ENCODE measurements at places on chromosomes 12 and 14.

DNA sequence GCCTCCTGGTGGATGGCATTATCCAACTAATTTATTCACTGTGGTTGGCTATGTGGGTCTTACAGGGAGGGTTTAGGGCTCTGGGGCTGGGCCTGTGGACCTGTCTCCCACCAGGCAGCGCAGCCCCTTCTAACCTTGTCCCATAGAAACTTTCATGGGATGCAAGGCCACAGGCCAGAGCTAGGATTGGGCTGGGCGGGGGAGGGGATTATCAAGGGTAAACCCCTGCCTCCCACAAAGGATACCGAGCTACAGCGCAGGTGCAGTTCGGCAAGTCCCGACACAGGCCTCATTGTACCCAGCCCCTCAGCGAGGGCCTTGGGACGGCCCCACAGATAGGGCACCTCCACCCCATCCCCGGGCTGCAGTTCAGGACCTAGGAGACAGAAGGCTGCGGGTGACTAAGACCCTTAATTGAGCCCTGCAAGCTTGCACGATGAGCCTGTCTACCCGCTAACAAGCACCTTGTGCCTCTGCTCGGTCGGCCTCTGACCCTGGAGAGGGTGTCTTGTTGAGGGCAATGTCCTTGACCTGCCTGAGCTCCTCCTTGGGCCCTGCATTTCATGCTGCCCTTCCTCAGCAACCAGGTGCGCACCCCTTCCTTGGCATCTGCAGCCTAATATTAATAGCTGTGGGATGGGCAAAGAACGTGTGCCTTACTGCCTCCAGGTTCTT lies 46.7 kb downstream of the PSMA6 start:
- DNase-seq = no peak

DNA sequence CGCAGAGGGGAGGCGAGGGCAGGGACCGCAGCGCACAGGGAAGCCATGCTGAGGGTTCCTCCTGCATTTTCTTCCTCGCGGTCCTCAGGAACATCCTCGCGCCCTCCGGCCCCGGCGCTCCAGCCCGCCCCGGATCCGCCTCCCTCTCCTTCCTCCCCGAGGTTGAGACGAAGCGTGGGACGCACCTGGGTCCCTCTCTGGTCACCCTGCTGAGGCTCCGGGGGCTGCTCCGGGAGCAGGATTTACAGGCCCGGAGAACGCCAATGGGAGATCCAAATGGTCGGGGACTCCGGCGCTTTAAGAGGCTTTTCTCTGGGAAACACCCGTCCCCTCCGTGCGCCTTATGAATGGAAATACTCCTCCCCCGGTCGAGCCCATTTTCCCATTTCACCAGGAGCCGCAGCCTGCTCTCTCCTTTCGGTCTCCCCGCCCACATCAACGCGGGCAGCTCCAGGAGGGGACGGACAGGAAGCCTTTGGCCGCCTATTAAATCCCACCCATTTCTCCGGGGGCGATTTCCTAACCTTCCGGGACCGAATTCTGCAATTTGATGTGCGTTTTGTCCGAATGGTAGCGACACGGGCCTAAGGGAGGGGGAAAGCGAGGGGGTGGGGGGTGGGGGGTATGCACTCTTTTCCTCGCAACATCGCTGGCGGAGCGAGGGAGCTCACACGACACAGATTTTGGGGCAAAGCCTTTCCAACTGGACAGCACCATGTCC lies at the start of gene UNC79:
UNC79 (plus strand) TSS at position 625 of the 721 bp plus-strand sequence; CDS start at position 716, 91 bp downstream.
- no peak for DNase-seq

DNA sequence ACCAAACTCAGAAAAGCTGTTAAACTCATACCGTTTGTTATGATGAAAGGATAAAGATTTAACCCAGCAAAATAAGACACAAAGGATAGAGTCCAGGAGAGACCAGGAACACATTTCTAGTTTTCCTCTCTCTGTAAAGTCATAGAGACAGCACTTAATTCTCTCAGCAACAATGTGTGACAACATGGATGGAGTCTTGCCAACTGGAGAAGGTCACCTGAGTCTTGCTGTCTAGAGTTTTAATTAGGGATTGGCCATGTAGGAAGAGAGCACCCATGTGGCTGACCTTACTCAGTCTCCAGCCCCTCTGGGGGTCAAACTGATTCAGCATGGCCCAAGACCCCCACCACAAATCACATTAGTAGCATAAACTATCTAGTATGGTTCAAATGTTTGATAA lies 151.0 kb upstream of the ATF7IP start:
- no peak for DNase-seq

DNA sequence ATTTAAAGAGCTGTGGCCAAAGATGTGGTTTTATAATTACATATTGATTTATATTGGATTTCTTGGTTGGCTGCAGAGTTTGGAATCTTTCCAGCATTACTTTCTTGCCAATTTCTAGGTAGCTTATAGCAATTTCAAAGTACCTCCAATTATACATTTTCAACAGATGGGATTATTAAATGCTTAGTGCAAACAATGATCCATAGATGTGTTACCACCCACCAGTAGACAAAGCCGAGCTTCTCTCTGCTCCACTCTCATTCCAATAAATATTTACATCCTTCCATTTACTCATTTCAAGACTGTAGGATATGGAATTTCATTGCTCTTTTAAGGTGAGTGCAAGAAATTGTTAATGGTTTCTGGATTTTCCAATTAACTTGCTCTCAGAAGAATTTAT lies 21.6 kb upstream of the TMCC3 start:
- DNase-seq = no peak

GRCh38 chr12:69091442-69092017 lies 147.8 kb upstream of the CPSF6 start:
- no peak for DNase-seq

GRCh38 chr12:122094735-122095631 lies 16.4 kb downstream of the MLXIP start:
- peak; percentile 47 for DNase-seq

- DNase-seq = no peak
Measured at GRCh38 chr12:49562233-49562632, 5.7 kb downstream of the MCRS1 start.

DNA sequence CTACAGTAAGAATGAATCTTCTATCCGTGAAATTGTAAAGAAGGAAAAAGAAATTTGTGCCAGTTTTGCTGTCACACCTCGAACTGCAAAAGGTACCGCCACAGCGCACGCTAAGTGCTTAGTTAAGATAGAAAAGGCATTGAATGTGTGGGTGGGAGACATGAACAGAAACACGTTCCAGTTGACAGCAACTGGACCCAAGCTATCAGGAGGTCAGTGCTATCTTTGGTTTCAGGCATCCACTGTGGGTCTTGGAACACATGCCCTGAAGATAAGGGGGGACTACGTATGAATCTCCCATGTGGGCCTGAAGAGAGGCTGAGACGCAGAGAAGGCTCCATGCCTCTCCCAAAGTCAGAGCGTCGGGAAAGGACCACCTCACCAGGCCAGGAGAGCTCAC lies 9.8 kb downstream of the IFFO1 start:
- no peak for DNase-seq

DNA sequence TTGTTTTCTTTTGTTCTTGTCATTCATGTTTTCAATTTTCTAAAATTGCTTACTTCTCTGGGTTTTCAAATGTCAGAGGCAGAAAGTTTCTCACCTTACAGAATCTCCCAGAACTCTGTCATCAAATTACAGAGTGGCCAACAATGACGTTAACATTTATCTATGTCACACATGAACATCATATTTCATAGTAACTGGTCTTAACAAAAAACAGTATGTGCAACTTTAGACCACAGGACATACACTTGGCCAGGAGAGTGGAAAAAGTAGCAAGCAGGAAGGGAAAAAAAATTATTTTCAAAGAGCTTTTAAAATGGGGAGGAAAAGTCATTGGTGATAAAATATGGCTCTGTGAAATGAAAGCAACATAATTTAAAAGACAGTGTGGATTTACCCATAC lies 426.5 kb downstream of the MED13L start:
- no peak for DNase-seq

GRCh38 chr14:37588667-37588955 lies 6.4 kb downstream of the FOXA1 start:
- DNase-seq = no peak

DNA sequence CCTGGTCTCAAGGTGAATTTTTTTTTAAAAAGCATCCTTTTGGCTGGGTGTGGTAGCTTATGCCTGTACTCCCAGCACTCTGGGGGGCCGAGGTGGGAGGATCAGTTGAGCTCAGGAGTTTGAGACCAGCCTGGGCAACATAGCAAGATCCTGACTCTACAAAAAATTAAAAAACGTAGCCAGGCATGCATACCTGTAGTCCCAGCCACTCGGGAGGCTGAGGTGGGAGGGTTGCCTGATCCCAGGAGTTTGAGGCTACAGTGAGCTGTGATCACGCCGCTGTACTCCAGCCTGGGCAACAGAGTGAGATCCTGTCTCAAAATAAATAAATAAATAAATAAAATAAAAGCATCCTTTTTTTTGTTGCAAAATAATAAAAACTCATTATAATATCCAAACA lies 12.4 kb downstream of the TSPAN9 start:
- DNase-seq = no peak

GRCh38 chr12:3622822-3623690 lies 129.9 kb downstream of the CRACR2A start:
- DNase-seq = no peak

- DNase-seq = no peak
Measured at GRCh38 chr14:32645551-32645950, 293.1 kb upstream of the NPAS3 start.

DNA sequence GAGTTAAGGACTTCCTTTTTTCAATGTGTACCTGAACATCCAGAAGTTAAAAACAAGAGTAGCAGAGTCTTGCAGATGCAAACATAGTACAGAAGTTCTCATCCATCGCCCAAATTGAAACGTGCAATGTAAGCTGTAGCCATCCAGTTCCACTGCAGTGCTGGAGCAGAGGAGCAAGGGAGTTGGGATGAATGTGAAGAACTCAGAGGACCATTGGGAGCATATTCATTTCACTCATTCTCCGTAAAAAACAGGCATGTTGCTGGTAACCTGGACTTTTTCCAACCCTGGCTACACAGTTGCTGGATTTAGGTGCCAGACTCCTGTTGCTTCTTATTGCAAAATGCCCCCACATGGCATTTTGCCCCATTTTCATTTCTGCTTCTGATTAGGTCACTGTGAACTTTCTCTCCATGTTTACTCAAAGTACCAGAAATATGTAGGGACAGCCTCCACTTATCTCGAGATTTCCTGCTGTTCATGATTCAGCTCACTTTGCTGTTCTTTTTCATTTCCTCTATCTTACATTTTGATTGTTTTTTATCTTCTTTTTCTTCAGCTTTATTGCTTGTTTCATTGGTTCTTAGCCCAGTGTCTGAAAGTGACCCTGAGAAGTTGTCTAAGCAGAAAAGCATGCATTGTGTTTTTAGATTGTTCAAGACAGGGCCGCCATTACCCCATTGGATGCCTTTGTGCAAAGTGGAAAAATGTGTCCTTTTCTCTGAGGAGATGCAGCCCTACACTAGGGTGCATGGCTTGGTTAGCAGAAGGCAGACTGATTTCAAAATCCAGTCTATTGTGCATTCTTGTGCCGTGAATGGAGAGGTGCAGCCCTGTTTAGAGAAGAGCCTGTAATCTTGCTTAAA lies 109.0 kb upstream of the AMIGO2 start:
- DNase-seq = peak; percentile 59

DNA sequence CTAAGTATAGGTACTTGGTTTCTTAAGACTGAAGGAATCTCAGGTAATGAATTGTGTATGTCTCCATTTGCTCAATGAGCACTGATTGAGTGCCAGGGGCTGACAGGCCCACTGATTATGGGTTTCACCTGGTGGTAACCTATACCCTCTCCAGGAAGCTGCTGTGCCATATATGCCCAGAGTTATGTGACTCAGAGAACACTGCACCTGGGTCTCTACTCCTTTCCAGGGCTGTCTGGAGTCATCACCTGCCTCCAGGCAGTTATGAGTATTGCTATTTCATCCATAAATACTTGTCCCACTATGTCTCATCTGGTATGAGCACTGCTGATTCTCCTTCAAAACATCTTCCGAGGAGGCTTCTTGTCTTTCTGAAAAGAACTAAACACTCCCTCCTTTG lies 692.9 kb downstream of the BCL11B start:
- DNase-seq = no peak

DNA sequence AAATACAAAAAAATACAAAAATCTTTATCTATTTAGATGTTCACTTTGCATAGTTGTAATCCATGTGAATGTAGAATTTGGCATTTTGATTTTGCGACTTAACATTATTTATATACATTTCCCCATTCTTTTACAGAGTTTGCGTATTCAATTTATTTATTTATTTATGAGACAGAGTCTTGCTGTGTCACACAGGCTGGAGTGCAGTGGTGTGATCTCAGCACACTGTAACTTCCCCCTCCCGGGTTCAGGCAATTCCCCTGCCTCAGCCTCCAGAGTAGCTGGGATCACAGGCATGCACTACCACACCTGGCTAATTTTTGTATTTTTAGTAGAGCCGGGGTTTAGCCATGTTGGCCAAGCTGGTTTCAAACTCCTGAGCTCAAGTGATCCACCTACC lies 25.3 kb upstream of the STRN3 start:
- DNase-seq = no peak

- no peak for DNase-seq
Measured at GRCh38 chr12:14307004-14307403, 58.5 kb upstream of the ATF7IP start.

DNA sequence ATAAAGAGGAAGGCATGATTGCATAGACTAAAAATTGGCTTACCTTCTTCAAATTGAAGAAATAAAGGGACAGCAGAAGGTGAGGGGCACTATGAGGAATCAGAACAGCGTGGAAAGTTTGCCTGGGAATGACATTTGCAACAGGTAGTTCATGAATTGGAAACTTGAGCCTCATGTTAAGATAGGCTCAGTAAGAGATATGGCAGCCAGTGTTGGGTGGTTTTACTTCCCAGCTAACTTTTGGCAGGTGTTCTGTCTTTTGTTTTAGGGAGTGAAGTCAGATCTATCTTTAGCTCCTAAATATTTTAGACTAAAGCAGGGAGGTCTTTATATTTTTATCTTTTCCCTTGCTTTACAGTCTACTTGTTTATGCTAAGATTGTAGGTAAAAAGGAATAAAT lies 122.4 kb downstream of the ANO6 start:
- no peak for DNase-seq

DNA sequence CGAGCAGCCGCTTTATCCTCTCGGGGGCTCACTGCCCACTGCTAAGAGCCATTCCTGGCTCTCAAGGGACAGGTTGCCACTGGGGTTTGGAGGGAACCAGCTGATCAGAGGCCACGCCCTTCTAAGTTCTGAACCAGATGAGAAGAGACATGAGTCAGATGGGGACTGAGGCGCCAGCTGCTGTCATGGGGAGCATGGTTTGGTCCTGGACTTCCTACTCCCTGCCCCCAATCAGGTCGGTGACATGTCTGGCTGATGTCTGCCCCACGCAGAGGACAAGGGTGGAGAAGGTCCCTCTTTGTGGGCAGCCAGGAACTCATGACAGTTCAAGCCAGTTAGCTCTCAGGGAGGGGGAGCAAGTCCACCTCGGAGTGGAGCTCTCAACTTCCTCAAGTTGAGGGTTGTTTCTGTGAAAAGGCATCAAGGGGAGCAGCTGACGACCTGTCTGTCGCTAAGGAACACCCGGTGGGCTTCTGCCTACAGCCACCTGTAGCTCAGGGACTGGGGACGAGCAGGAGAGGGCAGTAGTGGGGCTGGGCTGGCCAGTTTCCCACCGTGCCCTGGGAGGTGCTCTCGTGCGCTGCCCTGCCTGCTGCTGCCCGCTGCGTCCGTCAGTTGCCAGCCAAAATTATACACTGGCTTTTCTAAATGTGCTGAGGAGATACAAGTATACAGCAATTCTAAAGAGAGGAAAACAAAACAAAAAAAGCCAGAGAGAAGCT lies 20.5 kb downstream of the PSMC1 start:
- DNase-seq = no peak

- DNase-seq = no peak
Measured at GRCh38 chr14:20498622-20499021, 6.7 kb upstream of the RNASE10 start.
